Left lung (tissue), 14 donors: ENCODE measurements at places on chromosomes 7 and 10. TPM values are rescaled to one million over a fixed set of nuclear protein-coding genes. Genes with fewer than 3 reads are reported as not detected.

DNA sequence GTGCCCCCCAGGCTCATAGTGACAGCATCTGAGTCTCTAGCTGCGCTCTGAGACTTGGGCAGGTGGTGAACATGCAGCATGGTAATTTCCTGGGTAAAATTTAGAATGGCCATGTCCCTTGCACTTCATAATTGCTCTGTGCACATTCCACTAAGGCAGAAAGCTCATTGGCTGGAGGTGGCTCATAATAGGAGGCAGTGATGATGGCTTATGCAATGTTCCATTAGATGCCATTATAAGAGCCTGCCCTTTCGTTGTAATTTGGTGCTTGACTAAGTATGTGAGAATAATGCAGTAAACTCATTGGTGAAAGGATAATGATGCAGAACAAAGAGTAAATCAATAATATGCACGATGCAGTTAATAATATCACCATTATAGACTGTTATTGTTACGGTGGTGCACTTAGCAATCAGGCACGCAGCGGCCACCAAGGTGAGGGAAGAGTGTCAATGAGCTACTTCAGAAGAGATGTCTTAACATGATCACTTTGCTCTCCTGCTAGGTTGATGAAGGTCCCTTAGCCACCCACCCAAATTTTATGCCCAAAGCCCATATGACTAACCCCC is 545.9 kb downstream of the KCNMA1 start:
- DNase-seq, result no peak
- no peaks in the 10 kb centered on the region for H3K36me3 ChIP-seq
- H3K27me3 ChIP-seq, result no peaks in the 10 kb centered on the region
- no peaks in the 10 kb centered on the region for H3K4me1 ChIP-seq

DNA sequence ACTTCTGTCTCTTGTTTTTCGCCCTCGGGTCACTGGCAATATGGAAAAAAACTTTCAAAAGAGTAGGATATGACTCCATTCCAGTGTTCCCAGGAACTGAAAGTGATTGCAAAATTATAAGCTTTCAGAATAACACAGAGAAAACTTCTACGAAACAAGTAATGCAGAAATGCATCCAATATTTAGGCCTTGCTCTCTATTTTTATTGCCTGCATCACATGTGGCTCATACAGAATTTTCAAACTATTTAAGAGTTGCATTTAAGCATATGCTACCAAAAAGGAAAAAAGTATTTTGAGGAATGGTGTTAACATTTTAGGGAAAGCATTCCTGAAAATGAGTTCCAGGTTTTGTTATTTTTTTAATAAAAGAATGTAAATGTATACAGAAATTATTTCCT is 228.0 kb downstream of the CACNB2 start:
- H3K4me1 ChIP-seq, result no peaks in the 10 kb centered on the region
- H3K4me3 ChIP-seq, result no peak overlapping the region
- no peaks in the 10 kb centered on the region for H3K27me3 ChIP-seq
- DNase-seq, result no peak
- no peak overlapping the region for H3K27ac ChIP-seq

- no peaks in the 10 kb centered on the region for H3K4me1 ChIP-seq
- DNase-seq, result no peak
- no peak overlapping the region for H3K27ac ChIP-seq
- no peaks in the 10 kb centered on the region for H3K36me3 ChIP-seq
Observed at GRCh38 chr10:32167450-32167849, 111.2 kb upstream of the KIF5B start.

GRCh38 chr10:92239600-92240288 is 51.1 kb downstream of the CPEB3 start:
- no peaks in the 10 kb centered on the region for H3K36me3 ChIP-seq
- peak; percentile 49 for DNase-seq
- peak overlapping the region; percentile 92 for H3K27ac ChIP-seq
- H3K4me1 ChIP-seq, result peaks cover 54% of the 10 kb centered on the region
- H3K27me3 ChIP-seq, result no peaks in the 10 kb centered on the region
- peak overlapping the region; percentile 57 for H3K4me3 ChIP-seq

- peaks cover 98% of the 10 kb centered on the region for H3K27me3 ChIP-seq
- DNase-seq, result no peak
- peaks cover 16% of the 10 kb centered on the region for H3K4me1 ChIP-seq
- no peaks in the 10 kb centered on the region for H3K36me3 ChIP-seq
- H3K27ac ChIP-seq, result no peak overlapping the region
Observed at GRCh38 chr7:20798694-20799121, 12.0 kb upstream of the SP8 start.

Gene AFAP1L2
- 6.4 TPM for total RNA-seq
